ENCODE measurements at places on chromosomes 5 and 9.

DNA sequence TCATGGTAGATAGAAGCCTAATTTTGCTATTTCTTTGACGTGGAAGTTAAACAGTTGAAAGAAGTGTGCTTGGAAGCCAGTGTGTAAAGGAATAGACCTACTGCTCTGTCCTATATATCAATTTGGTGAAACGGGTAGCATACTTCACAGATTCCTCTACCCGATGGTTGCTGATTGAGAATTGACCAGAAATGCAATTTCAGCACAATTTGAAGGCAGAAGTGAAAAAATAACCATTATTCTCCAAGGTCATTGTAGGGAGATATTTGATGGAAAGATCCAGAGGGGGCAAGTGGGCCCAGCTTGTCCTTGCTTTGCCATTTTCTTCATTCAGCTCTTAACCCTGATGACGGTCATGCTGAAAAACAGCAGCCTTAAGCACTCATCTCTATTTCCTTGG is 15.3 kb downstream of the CDH12 start:
- DNase-seq: no peak

DNA sequence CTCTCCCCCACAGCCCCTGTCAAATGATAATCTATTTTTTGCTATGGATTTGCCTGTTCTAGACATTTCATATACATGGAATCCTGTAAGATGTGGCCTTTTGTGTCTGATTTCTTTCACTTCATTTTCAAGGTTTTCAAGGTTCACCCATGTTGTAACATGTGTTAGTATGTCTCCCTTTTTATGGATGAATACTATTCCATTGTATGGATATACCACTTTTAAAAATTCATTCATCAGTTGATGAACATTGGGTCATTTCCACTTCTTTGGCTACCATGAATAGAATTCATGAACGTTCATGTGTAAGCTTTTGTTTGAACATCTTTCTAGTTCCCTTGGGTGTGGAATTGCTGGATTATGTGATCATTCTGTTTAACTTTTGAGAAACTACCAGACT is 94.7 kb upstream of the ZNF366 start:
- DNase-seq: no peak

DNA sequence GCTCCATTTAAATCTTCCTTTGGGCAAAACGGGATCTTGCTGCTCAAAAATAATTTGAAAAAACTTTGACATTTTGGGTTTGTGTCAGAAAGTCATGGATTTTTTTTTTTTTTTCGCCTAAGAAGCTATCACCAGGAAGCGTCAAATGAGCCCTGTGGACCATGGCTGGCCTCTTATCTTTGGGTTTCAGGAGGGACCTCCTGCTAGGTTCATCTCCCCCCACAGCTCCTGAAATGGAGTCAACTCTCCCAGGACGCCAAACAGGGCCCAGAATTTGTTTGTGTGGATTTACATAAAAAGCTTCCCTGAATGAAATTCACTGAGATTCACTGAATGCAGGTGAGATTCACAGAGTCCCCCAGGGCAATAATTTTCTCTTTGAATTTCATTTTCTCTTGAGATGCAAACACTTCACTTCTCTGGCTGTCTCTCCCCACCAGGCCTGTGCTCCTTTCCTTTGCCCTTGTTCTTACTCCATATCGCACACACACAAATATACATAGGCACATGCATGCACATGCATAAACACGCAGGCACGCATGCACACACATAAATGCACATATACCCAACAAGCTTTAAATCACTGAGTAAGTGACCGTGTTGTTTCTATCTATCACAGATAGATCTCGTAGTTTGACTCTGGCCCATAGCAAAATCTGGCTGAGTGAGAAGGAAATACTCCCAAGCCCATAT is 55.3 kb upstream of the GALNT10 start:
- no peak for DNase-seq

DNA sequence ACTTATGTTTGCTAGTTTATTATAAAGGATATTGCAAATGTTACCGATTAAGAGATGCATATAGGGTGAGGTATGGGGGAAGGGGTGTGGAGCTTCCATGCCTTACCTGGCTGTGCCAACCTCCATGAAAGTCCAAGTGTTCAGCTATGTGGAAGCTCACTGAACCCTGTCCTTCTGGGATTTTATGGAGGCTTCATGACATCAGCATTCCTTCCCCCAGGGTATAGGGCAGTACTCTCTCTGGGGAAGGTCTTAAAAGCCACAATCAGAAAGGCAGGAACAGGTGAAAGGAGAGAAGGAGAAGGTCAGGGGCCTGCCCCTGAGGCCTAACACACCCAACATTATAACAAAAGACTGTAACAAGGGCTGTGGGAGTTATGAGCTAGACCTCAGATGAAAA is 592.6 kb downstream of the PDE4D start:
- no peak for DNase-seq

DNA sequence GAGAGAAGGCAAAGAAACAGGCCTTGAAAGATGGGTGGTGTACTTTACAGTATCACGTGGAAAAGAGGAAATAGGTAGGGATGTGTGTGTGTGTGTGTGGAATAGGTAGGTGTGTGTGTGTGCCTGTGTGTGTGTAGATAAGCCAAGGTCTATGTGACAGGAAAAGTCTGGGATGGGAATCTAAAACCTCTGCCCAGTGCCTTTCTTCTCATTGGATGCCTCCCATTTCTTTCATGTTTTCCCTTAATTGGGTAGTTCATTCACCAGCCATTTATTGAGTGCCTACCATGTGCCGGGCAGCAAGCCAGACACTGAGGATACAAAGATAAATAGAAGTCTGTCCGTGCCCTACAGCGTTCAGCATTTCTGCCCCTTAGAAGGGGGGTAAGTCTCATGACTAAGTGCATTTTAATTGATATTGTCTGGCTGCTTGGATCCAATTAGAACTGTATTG is 1.0 kb downstream of the URM1 start:
- DNase-seq: no peak

DNA sequence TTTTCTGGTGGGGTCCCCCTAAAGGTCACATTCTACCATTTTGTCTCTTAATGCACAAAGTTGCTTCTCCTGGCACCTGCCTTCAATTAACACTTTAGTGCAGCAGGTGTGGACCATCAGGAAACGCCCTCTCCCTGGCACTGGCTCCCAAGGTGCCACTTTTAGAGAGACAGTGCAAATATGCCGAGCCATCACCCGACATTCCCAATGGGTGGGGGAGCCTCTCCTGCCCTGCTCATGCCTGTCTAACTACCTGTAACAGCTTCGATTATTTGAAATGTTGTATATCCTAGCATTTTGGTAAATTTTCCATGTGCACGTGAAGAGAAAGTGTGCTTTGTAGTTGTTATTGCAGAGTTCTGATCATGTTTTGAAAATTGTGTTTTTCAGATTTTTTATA is 13.2 kb upstream of the LRRC14B start:
- no peak for DNase-seq

- no peak for DNase-seq
These were observed 30.9 kb upstream of the PPP2R2B start for GRCh38 chr5:146909255-146910068.

DNA sequence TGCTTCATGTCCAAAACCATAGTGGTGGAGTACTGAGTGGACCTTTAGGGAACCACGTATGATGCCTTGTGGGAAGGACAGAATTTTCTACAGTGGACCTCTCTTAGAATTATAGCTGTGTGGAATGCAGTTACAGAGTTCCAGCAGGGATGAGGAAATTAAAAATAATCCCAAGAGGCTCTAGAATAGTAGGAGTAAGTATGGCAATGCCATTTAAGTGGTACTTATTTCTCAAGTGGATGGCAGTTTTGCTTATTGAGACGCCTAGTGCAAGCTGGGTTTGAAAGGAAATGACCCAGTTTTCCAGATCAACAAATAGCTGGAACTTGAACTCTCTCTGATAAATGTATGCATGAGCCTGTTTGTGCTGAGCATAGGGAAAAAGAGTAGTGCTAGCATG is 431.6 kb downstream of the PRR16 start:
- no peak for DNase-seq

DNA sequence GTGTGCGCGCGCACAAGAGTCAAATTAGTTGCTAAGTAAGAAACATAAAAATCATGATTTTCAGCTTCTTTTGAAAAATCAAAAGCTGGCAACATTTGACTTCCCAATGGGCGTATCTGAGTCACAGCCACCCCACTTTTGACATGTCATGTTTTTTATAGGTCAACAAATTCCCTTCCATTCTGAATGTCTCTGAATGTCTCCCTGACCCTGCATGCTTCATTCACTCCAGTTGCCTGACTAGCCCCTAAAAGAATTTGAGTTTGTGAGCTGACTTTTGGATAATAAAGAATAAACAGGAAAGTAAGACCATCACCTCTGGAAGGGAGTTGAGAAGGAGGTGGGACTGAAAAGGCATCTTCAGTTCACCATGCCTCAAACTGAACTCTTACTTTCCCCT is 20.2 kb upstream of the GLIS3 start:
- DNase-seq: no peak

DNA sequence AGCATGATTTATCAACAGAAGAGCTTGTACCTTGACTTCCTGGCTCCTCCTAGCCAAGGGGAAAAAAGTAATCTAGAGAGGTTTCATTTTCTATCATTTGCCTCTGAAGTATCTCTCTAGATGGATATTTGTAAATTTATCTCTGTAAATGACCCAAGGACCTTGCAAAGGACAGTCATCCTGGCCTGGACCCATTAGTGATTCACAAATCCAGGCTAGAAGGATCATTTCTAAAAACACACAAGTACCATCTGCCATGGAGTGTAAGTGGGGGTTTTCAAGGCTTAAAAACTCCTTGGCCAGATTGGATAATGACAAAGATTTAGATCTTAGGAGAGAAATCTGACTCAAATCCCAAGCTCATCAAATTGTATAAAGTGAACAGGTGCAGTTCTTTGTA is 8.1 kb downstream of the TTC23L start:
- DNase-seq: no peak

DNA sequence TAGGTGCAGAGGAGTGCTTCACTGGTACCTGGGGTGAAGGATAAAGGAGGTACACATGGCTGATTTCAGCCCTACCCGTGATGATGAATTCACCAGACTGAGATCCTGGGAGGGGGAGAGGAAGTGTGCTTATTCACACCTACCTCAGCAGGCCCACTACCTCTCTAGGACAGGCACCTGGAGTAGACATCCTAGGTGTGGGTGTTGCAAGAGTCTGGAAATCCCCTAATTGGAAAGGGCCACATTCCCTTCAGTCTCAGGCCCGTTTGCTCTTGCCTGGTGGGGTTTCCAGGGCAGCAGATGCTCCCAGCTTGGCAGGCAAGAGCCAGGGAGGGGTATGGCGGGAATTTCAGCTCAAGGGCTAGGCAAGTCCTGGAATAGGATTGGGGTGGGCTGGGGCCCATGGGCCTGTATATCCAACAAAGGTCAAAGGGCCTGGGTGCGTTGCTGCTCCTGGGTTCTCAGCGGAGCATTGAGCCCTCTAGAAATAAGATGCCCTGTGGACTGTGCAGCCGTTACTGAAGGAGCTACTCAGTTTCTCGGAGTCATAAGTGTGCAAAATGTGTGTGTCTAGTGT is 5.8 kb upstream of the CCL21 start:
- no peak for DNase-seq

DNA sequence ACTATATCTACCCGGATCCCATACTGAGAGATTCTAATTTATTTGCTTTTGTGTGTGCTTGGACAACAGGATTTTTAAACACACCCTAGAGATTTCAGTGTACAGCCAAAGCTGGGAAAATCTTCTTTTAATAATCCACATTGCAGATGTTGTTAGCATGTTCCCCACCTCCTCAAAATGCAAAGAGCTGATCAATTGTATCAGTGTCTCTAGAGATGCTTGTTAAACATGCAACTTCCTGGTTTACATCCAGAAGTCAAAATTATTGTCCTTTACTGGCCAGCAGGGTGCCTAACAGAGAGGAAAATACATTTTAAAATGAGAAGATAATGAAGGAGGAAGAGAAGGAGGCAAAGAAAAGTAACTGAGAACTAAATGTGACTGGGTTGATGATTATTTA is 793.3 kb downstream of the SEMA5A start:
- DNase-seq: no peak

GRCh38 chr9:6944896-6945295 is 187.1 kb downstream of the KDM4C start:
- no peak for DNase-seq

- no peak for DNase-seq
These were observed 186.3 kb upstream of the ADCY2 start for GRCh38 chr5:7209658-7210057.

DNA sequence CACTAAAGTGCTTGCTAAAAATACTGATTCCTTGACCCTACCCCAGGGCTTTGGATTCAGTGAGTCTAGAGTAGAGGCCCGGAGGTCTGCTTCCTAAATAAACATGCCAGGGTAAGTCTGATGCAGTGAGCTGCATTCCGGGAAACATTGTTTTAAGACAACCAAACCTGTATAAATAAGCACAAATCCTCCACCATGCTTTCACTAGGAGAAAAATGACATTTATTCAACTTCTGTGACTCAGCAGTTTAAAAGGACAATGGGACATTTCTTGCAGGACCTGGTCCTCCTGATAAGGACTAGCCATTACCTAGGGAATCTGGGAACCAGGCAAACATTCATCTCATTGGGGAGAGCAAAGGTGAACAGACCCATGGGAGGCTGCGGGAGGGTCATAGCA is 335.3 kb downstream of the MLLT3 start:
- no peak for DNase-seq

DNA sequence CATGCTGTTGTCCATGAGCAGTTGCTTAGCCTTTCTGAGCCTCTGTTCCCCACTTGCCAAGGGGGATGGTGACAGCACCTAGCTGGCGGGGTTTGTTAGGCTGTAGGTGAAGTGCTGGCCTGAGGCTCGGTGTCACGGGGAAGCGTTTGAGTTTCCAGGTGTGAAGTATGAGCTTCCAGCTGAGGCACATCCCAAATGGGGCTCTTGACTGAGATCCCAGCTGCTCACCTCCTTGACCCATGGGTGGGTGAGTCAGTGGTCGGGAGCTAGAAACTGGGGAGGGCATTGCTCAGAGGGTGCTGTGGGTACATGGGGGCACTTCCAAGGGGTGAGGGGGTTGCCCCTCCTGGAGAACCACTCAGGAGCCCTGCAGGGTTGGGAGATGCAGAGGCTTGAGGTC is 26.4 kb upstream of the RNF130 start:
- no peak for DNase-seq

DNA sequence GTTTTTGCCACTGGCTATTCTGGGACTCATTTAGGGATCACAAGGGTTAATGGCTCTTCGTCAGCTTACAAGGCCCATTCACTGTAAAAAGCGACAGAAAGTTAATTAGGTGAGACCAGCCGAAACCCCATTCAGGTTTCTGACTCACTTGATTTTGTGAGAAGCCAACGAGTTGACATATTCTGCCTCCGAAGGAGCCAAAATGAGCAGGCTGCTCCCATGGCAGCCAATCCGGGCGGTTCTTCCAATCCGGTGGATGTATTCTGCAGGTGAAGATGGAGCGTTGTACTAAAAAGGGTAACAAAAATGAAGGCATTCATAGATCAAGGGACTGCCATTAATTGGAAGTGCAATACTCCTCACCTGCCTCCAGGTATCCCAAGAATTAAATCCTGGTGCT is 39.7 kb downstream of the DDX31 start:
- no peak for DNase-seq

DNA sequence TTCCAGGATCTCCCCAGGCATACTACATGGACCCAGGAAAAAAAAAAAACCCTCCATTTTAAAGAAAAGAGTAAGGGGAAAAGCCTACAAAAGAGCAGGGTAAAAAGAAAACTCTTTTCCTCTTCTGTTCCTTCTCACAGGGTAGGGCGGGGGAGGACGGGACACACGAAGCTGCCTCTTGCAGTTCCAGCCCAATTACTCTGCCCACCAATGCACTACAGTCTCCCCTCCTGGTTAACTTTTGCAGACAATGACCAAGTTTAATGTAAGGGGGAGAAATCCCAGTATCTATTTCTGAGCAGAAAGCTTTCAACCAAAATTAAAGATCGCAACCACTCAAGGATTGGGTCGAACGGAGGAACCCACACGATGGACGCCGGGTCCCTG is 1.3 kb downstream of the BRD3 start:
- no peak for DNase-seq

- no peak for DNase-seq
These were observed 42.3 kb upstream of the NR3C1 start for GRCh38 chr5:143445776-143446175.

Measured in HCT116 (cell line).